K562 (cell line): ENCODE measurements at places on chromosomes 16 and 17. TPM values are rescaled to one million over a fixed set of nuclear protein-coding genes. Genes with fewer than 3 reads are reported as not detected.
A peak's percentile ranks its signal among the peaks of the same experiment; 100 is the strongest.

DNAAF1 gene
- polyA plus RNA-seq = 0.01 and 0.23 TPM in 2 replicates

FOXL1 gene
- not detected in 2 replicates for polyA plus RNA-seq

ZNF319 gene
- 2.7 and 3.2 TPM in 2 replicates for polyA plus RNA-seq

DNA sequence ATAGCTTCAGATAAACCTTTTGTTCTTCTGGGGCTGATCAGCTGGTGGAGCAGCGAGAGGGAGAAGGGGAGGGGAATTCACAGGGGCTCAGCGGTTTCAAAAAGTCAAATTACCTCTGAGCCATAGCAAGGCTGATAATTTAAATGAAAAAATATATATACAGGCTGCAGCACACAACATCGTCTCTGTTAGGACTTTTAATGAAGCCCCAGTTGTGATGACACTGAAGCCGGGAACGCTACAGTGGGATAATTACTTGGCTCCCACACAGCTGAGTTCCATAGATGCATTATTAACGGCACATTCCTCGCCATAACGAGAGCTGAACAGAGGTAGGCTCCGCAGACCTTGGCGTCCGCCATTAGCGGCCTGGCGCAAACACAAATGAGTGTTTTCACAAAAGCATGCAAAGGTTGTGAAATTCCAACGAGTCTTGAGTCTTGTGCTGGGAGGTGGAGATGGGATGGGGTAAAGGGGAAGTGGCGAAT, 216.0 kb downstream of the C16orf78 start:
- no peaks in the 10 kb centered on the region for H3K36me3 ChIP-seq
- H3K27me3 ChIP-seq = peaks cover 51% of the 10 kb centered on the region
- no peaks in the 10 kb centered on the region for H3K4me1 ChIP-seq

GRCh38 chr16:88455610-88456355, 2.7 kb downstream of the ZFPM1 start:
- no peaks in the 10 kb centered on the region for H3K27me3 ChIP-seq
- peak; percentile 84 for DNase-seq
- peak overlapping the region; percentile 87 for H3K27ac ChIP-seq
- peak overlapping the region; percentile 65 for H3K4me3 ChIP-seq
- H3K4me1 ChIP-seq = peaks cover 58% of the 10 kb centered on the region

DNA sequence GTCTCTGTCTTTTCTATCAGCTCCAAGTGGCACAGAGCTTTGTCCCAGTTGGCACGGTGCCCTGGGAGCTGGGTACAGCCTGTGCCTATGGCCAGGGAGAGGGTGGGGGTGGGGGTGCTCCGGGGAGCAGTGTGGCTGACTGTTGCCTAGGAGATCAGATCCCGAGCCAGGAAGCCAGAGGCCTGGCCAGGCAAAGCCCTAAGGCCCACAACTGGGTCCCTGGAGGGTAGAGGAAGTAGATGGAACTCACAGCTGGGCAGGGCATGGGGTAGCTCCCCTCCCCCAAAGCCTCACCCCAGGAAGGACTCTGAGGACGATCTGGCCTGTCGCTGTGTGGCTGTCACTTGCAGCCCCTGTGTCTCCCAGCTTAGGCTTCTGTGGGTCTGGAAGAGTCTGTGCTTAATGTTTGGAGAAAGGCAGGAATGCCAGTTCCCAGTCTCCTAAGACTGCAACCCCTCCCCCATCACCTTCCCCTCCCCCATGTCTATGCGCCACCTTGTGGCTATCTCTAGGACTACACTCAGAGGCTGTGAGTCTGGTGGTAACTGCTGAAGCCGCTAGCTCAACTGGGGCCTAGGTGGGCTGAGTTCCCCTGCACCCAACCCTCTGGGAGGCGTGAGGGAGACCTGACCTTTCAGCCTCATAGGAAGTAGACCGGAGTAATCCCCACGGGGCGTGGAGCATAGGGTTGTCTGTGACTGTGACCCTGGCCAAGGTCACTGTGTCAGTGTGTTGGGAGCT, 12.6 kb downstream of the THRA start:
- peaks cover 37% of the 10 kb centered on the region; the same call in 2 of the 3 replicates for H3K36me3 ChIP-seq
- peak overlapping the region; percentile 73 for H3K27ac ChIP-seq
- peak; percentile 71 for DNase-seq
- no peak overlapping the region for H3K4me3 ChIP-seq
- H3K4me1 ChIP-seq = peaks cover 61% of the 10 kb centered on the region
